Kidney epithelial cell (primary cell): ENCODE measurements at places on chromosomes 6 and 20. TPM values are rescaled to one million over a fixed set of nuclear protein-coding genes. Genes with fewer than 3 reads are reported as not detected.

- no peak for DNase-seq
Observed at GRCh38 chr20:54711071-54711470, 235.7 kb downstream of the DOK5 start.

The ABT1 gene
- total RNA-seq, result 20.7 and 21.6 TPM in 2 replicates

GRCh38 chr6:48176645-48177308 lies 65.8 kb upstream of the PTCHD4 start:
- no peak for DNase-seq

- DNase-seq, result no peak
Observed at GRCh38 chr6:107690643-107691061, 133.5 kb downstream of the SCML4 start.

- DNase-seq, result peak; percentile 23
Observed at GRCh38 chr6:132161283-132161682, 210.1 kb upstream of the CCN2 start.

The RIPOR2 gene
- total RNA-seq, result 0.79 and 1.8 TPM in 2 replicates

GRCh38 chr6:79372757-79373156 lies 138.3 kb upstream of the HMGN3 start:
- DNase-seq, result no peak
